EL (cell line): ENCODE measurements at places on chromosomes 16 and 17.

GRCh38 chr17:30124273-30124796 is 7.7 kb downstream of the NSRP1 start:
- DNase-seq = no peak

GRCh38 chr16:30534368-30535105 is at the start of gene ZNF747:
Gene ZNF747, minus strand, starts transcription at chr16:30534858. Its CDS starts 179 bp downstream, at chr16:30534679.
- DNase-seq = peak; percentile 76

DNA sequence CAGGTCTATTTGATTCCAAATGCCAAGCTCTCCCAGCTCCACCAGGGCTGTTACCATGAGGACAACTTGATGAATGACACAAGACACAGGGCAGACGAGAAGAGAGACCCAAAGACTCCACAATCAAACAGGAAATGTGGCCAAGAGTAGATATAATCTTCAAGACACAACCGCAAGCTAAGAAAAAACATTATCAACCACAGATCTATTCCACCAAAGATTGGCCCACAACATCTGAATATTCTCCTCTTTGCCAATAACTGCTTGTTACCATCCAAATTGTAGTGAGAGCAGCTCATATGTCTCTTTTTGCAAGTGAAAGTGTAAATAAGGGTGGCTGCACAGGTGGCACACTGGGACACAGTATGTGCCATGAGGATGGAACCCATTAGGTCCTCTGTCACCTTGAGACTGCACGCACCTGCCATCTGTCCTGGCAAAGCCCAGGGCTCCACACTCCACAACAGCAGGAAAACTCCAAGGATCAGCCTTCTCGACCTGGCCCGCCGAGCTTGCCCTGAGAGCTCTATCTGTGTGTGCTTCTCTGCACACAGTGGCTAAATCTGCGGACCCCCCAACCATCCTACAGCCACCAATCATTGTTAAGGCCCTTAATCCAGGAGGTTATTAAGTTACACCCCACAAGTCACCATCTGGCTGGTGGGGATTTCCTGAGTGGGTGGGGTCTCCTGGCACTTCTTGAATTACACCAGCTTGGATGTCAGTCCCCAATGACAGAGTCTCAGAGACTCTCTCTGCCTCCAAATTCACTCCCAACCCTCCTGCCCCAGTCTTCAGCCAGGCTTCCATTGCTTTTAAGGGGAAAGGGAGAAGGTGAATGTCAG is 50.5 kb downstream of the DYNLRB2 start:
- DNase-seq = no peak

- peak; percentile 24 for DNase-seq
Measured at GRCh38 chr17:56290101-56290801, 137.0 kb downstream of the ANKFN1 start.

DNA sequence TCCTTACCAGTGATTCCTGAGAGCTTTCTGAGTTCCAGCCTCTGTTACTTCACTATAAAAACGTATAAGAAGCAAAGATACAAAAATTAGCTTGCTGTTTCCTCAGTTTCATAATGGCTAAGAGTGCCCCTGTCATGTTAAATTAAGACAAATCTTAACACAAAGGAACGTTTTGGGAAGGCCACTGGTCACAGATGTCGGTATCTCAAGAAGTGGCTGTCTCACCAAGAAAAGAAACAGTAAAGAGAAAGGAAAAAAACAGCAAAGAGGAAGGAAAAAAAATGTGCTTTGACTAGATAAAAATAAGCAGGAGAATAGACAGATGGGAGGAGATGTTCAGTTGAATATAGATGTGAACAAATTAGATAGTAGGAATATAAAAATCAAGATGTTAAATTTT is 94.8 kb upstream of the AKTIP start:
- no peak for DNase-seq

DNA sequence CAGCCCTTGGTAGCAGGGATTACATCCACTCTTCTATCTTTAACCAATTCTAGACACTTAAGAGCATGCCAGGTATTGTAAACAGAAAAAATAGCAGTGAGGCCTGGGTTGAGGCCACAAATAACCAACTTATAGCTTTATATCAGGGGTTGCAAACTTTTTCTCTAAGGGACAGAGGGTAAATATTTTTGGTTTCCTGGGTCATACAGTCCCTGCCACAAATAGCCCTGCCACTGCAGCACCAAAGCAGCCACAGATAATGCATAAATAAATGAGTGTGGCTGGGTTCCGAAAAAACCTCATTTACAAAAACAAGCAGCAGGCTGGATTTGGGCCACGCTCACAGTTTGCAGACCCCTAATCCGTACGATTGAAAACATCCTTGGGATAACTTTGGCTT is 46.7 kb downstream of the STAT3 start:
- DNase-seq = no peak

DNA sequence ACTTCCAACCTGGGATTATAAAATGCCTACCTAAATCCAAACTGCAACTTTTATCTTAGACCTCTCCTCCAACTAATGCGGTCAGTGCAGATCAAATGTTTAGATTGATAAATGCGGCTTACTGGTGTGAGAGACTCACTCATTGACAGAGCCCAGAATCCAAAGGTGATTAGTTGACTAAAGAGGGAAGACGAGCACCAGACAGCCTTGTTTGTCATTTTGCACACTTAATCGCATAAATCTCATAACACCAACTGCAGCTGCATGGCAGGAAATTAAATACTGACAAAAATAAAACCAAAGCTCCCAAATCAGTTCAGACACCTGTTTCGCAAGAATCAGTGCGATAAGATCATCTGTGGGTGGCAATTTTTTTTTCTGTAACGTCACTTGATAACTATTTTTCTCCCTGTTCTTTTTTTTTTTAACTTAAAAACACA is 35.9 kb downstream of the NACA2 start:
- DNase-seq = peak; percentile 13

GRCh38 chr17:21033350-21033749 is 9.5 kb downstream of the USP22 start:
- DNase-seq = no peak

DNA sequence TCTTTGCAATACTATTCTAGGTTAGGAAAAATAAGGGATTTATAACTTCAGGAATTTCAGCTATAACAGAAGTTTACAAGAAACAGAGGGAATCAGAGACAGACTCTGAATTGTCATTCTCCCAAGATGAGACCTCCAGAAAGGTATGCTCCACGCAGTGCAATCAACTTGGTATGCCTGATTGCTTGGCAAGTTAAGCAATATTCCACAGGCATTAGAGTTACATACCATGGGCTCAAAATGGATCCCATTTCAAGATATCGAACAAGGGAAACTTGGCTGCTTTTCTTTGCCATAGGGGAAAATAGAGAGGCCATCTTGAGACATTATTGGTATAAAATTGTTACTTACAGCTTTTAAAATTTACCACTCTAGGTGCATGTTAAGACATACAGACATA is 615.6 kb upstream of the SOX9 start:
- DNase-seq = peak; percentile 60

DNA sequence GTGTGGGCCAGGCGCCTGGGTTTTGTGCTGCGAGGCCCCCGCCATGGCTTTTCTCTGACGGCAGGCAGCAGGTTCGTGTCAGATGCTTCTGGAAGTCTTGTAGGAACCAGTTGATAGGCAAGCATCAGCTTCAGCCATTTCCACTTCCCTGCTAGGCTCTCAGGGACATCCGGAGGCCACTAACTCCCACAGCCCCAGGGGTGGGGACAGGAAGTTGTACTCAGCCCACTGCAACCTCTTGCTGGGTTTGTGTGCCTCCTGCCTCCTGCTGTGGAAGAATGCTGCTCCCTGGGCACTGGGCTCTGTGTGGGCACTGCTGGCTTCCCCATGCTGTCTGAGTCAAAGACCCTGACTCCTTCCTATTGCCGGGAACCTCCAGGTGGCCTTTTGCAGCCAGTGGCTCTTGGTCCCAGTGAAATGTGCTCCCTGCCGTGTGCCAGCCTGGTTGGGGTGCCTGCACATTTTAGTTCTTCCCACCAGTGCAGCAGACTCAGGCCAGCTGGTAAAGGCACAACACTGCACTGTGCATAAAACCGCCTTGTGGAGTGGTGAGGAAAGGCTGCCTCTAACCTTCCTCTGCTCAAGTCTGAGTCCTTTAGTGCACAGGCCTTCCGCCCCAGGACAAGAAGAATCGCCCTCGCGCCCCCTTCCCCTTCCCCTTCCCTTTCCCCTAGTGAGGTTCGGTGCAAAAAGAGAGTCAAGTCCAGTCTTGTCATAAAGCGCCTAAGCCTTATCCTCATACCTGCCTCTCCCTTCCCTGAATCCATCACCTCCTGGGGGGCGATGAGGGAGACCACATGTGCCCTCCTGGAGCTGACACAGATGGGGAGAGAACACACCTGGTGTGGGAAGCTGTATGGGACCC is 16.6 kb downstream of the LDHD start:
- peak; percentile 36 for DNase-seq

- no peak for DNase-seq
Measured at GRCh38 chr17:83121921-83122820, 42.8 kb downstream of the METRNL start.

DNA sequence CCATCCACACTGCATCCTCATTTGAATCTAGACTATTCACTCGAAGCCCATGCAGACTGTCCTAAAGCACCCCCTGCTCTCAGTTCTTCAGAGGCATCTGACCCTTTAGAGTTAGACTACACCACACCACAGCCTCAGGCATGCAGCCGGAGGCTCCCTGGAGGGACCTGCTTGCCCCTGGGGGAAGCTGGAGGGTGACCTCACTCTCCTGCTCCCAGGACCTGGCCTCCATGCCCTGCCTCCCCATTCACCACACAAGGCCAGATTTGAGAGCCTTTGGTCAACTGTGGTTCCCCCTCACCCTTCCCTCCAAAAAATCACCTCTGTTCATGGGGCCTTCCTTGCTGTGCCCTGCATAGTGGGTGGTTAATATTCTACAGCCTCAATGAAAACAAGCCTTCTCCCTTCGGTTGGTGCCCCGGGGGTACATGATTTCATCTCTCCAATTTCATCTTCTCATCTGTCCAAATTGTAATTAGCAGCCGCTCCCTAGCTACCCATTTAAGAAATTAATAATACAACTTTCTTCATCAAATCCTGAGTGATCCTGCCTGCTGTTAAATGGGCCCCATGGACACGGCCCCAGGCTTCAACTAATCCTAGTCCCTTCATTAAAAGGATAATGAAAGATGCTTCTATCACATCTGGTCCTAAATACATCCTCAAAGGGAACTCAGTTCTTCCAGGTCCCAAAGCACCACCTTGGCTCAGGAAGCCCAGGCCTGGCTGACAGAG is 24.4 kb downstream of the ABCC12 start:
- DNase-seq = no peak

DNA sequence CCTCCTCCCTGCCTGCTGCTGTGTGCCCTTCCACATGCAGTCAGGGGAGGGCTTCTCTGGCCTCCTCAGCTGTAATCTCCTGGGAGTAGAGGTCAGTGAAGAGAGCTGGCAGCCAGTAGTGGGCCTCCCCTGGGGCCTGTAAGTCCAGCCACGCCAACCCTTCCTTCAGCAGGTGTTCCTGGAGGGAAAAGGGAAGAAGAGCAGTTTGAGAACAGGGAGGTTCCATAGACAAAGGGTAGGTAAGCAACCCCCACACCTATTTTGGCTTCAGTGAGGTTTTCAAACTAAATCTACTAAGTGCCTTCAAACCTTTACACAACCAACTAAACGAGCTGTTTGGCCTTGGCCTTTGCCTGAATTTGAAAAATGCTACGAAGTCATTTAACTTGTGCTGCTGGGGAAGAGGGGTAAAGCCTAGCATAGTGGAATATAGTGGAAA is 14.2 kb downstream of the SNF8 start:
- DNase-seq = no peak

- DNase-seq = no peak
Measured at GRCh38 chr17:4007346-4008081, 43.3 kb upstream of the ATP2A3 start.
